Activated naive CD4-positive, alpha-beta T cell (primary cell): ENCODE measurements at places on chromosomes 5 and 9.

DNA sequence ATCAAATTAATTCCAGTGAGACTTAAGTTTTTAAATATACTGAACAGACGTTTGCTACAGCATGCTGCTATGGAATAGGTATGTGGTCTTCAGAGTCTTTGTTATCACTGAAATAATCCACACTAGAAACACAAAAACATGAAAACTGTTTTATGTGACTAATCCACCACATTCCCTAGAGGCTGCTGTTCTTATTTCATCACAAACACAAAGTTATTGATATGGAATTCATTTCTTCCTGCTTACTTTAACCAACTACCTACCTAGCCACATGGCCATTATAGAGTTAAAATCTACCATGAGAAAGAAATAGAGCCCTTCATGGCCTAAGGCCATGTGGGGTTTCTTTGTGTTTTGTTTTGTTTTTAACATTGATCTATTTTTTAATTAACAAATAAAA is 232.3 kb upstream of the PTGER4 start:
- no peak for DNase-seq

DNA sequence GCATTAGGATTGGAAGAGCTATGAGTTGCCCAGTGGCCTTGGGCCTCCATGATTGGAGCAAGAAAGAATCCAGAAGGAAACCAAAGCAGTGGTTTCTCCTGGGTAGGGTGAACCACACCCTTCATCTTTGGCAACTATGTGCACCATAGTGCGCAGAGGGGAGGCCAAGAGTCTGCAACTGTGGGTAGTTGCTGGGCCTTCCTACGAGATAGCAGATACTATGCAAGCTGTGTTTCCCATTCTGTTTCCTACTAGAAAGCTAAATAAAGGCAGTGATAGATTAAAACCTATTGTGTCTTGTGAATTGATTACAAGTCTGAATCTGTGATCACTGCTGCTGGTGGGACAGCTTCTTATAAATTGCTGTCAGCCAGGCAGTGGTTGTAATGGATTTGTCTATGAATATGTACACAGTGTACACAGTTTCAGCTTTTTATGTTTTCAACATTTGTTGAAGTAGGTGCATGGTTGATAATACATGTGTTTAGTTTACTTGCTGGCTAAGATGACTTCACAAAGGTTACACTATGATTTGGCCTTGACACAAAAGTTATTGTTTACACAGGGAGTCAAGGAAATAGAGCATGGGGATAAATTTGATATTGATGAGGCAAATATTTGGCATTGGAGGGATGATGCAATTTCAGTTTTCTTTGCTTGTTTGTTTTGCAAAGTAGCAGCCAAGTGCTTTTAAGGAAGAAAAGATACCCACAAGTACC is 23.7 kb upstream of the PDE8B start:
- DNase-seq: no peak

- DNase-seq: no peak
These were observed 38.6 kb downstream of the SNX18 start for GRCh38 chr5:54556141-54556540.

- DNase-seq: no peak
These were observed 32.2 kb downstream of the NDUFS6 start for GRCh38 chr5:1833264-1834021.

DNA sequence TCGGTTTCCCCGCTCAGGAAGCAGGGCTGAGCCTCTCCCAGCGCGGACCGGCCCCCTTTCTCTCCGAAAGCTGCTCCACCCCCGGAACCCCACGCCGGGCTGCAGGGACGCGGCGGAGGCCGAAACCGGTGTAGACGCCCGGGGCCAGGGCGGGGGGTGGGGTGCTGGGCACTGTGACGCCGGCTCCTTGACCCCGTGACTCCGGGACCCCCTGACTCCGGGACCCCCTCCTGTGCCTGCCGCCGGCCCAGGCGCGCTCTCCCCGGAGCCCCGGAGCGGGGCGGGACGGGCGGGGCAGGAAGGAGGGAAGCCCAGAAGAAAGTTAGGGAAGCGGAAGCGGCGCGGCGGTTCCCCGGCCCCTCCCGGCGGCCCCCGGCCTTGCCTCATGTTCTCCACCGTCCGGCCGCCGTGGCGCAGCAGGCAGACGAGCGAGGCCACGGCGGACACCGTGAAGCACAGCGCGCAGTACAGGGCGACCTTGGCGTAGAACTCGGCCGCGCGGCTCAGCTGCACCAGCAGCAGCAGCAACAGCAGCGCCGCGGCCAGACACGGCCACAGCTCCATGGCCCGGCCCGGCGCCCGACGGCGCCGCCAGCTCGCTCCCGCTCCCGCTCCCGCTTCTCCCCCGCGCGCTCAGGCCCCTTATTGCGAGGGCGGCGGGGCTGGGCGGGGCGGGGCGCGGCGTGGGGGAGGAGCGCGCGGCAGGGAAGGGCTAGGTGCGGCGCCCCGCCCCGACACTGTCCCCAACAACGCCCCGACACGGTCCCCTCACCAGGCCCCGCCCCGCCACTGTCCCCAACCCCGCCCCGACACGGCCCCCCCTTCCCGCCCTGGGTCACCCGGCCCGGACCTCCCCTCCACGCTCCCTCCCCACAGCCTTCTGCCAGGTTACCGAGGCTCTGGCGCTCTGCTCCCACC is at the start of gene AGPAT2:
AGPAT2 (minus strand) TSS at position 664 of the 918 bp plus-strand sequence; CDS start at position 564, 100 bp downstream.
- DNase-seq: peak; percentile 27

- no peak for DNase-seq
These were observed 53.9 kb downstream of the COL15A1 start for GRCh38 chr9:98997604-98998003.

GRCh38 chr9:72807765-72808445 is 144.9 kb downstream of the ALDH1A1 start:
- DNase-seq: no peak

- no peak for DNase-seq
These were observed 339.0 kb upstream of the WWC1 start for GRCh38 chr5:167952278-167952995.

DNA sequence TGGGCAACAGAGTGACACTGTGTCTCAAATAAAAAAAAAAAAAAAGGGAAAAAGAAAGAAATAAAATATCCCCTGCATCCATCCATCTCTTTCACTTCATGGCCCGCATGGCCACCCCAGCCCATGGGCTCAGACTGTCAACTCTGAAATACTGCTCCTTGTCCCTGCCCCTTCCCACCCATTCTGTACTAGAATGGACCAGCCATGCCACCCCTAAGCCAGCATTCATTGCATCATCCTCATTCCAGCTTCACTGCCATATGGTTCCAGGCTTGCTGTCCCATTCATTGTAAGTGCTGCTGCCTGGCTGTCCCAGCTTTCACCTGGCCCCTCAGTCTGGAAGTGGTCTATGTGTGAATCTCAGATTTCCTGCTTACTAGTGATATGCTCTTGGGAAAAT is 46.2 kb downstream of the SPRY4 start:
- DNase-seq: no peak

DNA sequence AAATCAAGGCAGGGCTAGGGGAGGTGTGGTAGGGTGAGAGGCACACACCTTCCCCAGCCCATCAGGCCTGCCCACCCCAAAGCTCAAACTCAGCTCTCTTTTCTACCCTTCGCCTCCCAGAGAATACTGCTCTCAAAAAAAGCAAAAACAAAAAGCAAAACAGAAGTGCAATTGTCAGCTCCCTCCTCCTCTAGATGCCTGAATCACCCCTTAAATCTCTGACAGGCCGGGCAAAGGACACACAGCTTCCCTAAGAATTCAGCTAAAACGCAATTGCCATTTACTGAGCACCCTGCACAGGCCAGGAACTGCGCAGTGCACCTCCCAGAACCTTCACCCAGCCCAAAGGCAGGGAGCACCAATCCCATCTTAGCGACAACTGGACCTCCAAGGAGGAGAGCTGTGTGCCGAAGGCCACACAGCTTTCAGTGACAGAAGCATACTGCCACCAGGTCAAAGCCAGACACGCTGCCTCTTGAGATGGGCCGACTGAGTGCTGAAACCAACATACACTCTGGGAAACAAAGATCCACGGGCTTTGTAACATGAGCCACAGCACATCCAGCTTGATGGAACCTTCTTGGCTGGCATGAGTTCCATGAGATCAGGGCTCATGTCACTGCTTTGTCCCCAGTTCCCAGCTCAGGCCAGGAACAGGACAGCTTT is 53.4 kb upstream of the STXBP1 start:
- no peak for DNase-seq

- no peak for DNase-seq
These were observed 659.8 kb upstream of the KLF4 start for GRCh38 chr9:108149326-108149725.

DNA sequence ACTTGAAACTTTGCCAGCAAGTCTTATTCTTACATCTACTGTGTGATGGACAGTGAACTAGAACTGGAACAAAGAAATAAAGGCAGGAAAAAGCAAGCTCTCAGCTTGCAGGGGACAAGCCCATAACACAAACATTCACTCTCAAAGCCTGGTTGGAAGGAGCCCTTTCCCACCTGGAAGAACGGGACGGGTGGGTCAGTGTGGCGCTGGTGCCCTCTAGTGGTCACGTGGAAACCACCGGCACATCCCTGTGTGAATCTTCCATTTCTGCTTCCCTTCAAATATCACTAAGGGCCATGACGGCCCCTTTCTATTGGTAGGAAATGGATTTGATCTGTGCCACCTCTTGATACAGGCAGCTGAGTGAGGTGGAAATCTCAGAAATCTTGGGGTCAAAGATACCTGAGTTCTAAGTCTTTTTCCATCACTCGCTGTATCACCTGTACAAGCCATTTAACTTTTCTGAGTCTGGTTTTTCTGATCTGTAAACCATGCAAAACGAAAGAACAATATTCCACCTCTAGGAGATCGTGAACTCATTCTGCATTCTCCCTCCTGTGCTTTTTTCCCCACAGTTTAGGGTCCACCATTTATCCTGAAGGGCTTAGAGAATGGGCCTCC is 211.6 kb downstream of the MSX2 start:
- peak; percentile 8 for DNase-seq

- no peak for DNase-seq
These were observed 287.9 kb downstream of the ZSWIM6 start for GRCh38 chr5:61619777-61620518.

- no peak for DNase-seq
These were observed 2.2 kb upstream of the DNAJB5 start for GRCh38 chr9:34987160-34987901.

DNA sequence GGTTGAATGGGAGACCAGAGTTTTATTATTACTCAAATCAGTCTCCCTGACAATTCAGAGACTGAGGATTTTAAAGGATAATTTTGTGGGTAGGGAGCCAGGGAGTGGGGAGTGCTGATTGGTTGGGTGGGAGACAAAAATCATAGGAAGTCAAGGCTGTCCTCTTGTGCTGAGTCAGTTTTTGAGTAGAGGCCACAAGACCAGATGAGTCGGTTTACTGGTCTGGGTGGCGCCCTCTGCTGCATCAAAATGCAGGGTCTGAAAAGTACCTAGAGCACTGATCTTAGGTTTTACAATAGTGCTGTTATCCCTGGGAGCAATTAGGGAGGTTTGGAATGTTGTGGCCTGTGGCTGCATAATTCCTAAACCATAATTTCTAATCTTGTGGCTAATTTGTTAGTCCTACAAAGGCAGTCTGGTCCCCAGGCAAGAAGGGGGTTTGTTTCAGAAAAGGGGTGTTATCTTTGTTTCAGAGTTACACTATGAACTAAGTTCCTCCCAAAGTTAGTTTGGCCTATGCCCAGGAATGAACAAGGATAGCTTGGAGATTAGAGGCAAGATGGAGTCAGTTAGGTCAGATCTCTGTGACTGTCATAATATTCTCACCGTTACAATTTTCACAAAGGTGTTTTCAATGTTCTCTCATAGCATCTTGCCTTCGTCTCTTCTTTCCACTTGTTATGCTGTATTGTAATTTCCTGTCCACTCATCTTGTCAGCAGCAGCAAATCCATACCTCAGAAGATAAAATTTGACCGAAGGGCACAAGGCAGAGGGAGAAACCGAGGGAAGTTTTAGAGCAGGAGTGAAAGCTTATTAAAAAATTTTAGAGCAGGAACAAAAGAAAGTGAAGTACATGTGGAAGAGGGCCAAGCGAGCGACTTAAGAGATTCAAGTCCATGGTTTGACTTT is 59.2 kb upstream of the CLINT1 start:
- DNase-seq: peak; percentile 6

GRCh38 chr9:87875831-87876545 is 6.7 kb upstream of the SPATA31E1 start:
- no peak for DNase-seq

DNA sequence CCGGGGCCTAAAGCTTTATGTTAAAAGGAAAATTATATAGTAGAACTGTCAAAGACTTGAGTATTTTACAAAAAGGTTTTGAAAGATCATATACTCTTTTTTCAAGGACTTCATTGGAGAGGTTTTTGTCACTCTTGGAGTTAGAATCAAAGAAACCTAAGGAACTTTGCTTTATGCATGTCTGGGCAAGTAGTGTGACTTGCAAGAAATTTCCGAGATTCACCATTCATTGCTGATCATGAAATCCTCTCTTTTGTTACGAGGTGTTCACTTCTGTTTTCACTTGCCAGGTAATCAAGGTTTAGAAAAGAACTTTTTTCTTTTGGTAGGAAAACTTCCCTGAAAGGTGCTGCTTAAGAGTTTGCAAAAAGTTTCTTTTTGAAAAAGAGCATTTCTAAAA is 64.8 kb downstream of the NUP214 start:
- no peak for DNase-seq

GRCh38 chr9:83220730-83221129 is 157.8 kb upstream of the RASEF start:
- no peak for DNase-seq

DNA sequence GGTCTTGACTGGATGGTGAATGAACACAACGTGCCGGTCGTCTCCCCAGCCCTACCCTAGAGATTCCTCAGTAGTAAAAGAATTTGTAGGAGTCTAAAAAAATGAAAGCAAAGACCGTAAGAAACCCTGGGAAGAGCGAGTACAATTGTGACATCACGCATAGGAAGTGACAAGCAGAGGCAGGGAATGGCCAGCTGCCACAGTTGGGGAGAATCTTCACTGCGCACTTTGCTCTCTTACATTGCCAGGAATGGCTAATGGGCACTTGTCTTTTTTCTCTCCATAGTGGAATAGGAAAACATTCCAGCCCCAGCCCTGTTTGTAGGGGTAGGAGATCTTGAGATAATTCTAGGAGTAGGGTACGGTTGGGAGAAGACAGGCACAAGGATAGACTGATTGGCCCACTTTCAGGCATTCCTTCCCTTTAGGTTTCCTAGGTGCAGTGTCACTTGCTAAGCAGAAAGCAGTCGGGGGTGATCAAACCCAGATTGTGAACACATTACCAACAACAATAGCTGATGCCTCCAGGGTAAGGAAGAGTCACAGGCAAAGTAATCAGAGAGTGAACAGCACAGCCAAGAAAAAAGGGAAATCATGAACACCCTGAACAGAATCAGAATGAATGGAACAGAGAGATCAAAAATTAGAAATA is 302.7 kb downstream of the MAN2A1 start:
- no peak for DNase-seq

- no peak for DNase-seq
These were observed 294.1 kb upstream of the CD180 start for GRCh38 chr5:67490543-67491321.

GRCh38 chr9:133403766-133404453 is 13.9 kb downstream of the REXO4 start:
- DNase-seq: no peak
